ENCODE measurements at places on chromosomes 11 and 22. TPM values are rescaled to one million over a fixed set of nuclear protein-coding genes. Genes with fewer than 3 reads are reported as not detected.

- no peak for DNase-seq
These were observed 1.1 kb upstream of the VPS37C start for GRCh38 chr11:61162092-61162941.

GRCh38 chr11:8834379-8834778 is 76.6 kb upstream of the AKIP1 start:
- no peak for DNase-seq

GRCh38 chr11:30314625-30315024 is 8.3 kb upstream of the ARL14EP start:
- no peak for DNase-seq

GRCh38 chr22:46619830-46620501 is at the start of gene GRAMD4:
GRAMD4 (plus strand) TSS chr22:46620386; CDS start chr22:46626800, 6,414 bp downstream.
- no peak for DNase-seq

DNA sequence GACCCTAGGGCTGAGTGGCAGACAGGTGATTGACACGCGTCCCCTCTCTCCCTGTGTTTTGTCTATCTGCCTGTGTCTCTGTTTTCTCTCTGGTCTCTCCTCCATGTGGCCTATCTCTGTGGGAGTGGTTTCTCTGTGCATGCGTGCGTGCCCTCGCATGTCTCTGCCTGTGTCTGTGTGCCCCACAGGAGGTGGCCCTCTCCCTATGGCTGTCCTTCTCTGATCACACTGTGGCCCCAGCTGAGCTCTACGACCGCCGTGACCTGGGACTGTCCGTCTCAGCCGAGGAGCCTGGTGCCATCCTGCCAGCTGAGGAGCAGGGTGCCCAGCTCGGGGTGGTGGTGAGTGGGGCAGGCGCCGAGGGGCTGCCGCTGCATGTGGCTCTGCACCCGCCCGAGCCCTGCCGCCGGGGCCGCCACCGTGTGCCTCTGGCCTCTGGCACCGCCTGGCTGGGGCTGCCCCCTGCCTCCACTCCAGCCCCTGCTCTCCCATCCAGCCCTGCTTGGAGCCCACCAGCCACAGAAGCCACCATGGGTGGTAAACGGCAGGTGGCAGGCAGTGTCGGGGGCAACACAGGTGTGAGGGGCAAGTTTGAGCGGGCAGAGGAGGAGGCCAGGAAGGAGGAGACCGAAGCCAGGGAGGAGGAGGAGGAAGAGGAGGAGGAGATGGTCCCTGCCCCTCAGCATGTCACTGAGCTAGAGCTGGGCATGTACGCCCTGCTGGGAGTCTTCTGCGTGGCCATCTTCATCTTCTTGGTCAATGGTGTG is 11.6 kb downstream of the TMEM132A start:
- DNase-seq, result no peak

- no peak for DNase-seq
These were observed 51.7 kb upstream of the NUP160 start for GRCh38 chr11:47899801-47900200.

Gene SCGB1A1
- total RNA-seq, result not detected

GRCh38 chr11:66720899-66721470 is 8.0 kb downstream of the SPTBN2 start:
- no peak for DNase-seq

Gene CATSPERZ
- total RNA-seq, result not detected

GRCh38 chr11:36394056-36394455 is 98.0 kb downstream of the PRR5L start:
- DNase-seq, result no peak

Gene DBX1
- total RNA-seq, result not detected

DNA sequence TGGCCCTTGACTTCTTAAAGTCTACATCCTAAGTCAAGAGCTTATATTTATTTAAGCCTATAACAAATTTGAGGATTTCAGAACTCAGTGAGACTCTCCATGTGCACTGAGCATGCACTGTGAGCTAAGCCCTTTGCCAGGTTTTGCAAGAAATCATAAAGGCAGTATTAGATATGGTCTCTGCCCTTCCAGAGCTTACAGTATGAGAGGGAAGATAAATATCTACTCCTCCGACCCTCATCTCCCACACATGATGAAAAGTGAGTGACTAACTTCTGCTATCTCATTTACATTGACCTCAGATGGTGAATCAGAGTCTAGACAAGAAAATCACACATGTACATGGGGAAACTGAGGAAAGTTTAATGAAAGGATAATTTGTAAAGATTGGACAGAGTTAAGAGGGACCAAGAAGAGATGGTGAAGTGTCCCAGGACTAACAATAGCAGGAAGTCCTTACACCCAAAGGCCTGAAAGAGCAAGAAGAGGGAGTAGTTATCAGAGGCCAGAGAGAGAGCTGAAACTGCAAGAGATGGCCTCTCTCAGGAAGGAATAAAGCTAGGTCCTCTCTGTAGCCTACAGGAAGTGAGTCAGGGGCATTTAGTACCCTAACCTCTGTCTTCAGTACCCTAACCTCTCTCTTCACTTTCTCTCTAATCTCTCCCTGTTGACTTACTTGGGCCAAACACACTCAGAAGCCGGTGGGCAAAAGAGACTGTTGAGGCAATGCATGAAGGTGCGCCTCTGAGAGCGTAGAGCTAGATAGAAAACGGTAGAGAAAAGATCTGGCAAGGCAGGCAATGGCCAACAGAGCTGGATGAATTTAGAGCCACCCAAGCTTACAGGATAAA is 23.0 kb upstream of the BLID start:
- DNase-seq, result peak; percentile 28

Gene APOBEC3G
- 7.0 TPM for total RNA-seq

DNA sequence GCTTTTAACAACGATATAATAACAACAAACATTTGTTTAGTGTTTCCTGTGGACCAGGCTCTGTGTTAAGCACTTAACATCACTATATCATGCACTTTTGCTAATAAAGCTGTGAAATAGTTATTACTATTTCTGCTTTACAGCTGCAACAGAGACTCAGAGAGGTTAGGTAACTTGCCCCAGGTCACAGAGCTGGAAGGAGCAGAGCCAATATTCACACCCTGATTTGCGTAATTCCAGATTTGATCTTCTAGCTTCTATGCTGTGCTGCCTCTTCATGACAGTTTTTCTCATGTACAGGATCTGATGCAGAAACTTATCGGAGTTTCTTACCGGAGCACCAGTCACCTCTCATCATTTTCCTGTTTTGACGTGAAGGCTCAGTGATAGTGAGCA is 33.6 kb upstream of the EHF start:
- no peak for DNase-seq

- DNase-seq, result peak; percentile 23
These were observed 40.8 kb downstream of the TBC1D22A start for GRCh38 chr22:46803031-46803880.

Gene ARHGAP42
- 17.2 TPM for total RNA-seq

Gene FGF4
- total RNA-seq, result not detected

GRCh38 chr22:45842291-45842991 is 134.5 kb downstream of the WNT7B start:
- peak; percentile 52 for DNase-seq

GRCh38 chr11:91730057-91730456 is 494.6 kb upstream of the FAT3 start:
- DNase-seq, result no peak

- peak; percentile 16 for DNase-seq
These were observed 16.8 kb upstream of the IGLL5 start for GRCh38 chr22:22870577-22871404.

Gene SLC5A12
- not detected for total RNA-seq

DNA sequence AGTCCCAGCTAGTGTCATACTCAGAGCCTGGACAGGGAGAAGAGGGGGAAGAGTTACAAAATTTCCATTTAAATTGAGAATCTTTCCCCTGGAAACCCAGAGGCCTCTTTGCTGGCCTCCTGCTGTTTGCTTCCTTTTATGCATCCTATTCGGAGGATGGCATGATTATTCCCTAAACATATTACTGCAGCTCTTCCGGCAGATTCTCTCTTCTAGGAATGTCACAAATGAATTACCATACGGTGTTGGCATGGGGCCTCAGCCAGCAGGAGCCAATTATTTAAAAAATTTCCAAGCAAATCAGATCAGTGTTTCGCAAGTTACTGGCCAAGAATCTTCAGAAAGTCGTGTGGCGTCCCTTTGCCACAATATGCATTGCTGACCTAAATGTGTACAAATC is 326.7 kb upstream of the NCAM1 start:
- DNase-seq, result no peak

Gene TMEM126B
- 32.5 TPM for total RNA-seq

DNA sequence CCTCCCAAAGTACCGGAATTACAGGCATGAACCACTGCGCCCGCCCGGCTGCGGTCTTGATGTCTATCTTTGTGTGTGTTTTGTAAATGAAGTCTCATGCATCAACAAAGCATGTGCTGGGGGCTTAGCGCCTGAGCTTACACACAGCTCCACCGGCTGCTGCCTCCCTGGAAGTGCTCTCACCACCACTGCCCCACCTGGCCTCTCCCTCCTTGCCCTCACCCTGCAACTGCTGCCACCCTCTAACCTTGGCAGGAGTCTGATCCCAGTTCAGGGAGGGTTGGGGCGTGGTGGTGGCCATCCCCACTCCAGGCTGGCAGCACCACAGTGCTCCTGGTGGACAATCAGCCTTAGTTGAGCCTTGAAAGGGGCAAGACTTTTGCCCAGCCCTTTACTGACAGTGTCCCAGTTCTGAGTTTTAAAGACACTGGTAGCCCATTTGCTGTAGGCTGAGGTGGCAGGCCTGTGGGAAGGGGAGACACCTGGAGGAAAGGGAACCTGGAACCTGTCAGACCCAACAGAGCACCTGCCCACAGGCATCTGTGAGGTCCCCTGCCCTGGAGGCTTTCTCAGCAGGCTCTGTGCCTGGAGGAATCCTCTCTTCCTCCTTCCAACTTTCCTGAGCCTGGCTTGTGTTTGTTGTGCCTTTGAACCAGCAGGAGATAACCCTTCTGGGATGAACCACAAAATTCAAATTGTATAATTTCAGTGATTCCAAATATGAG is 42.4 kb upstream of the WEE1 start:
- DNase-seq, result no peak

DNA sequence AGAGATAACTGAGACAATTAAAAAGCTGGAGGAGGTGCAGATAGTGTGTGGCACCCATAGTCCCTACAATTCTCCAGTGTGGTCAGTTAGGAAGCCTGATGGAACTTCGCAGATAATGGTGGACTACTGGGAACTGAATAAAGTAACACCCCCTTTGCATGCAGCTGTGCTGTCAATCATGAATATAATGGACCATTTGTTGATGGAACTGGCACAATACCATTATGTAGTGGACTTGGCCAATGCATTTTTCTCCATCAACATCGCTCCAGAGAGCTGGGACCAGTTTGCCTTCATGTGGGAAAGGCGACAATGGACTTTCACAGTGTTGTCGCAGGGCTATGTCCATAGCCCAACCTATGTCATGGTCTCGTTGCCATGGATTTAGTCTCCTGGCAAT is 324.2 kb downstream of the TMEM135 start:
- DNase-seq, result no peak

Gene IL18
- 1.2 TPM for total RNA-seq

DNA sequence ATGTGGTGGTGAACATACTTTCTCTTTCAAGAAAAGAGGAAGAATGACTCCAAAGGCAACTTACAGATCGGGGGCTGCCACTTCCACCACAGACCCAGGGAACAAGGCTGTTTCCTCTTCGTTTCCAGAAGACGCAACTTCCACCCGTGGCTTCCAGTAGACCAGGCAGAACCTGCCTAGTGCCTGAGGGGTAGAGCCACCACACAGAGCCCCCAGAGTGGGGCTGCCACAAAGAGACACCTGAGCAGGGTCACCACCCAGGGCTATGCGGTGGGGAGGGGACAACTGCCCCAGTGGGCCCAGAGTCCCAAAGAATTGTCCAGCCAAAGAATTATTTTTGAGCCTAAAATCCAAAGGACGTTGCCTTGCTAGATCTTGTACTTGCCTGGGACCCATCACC is 16.7 kb upstream of the PHF21B start:
- no peak for DNase-seq

DNA sequence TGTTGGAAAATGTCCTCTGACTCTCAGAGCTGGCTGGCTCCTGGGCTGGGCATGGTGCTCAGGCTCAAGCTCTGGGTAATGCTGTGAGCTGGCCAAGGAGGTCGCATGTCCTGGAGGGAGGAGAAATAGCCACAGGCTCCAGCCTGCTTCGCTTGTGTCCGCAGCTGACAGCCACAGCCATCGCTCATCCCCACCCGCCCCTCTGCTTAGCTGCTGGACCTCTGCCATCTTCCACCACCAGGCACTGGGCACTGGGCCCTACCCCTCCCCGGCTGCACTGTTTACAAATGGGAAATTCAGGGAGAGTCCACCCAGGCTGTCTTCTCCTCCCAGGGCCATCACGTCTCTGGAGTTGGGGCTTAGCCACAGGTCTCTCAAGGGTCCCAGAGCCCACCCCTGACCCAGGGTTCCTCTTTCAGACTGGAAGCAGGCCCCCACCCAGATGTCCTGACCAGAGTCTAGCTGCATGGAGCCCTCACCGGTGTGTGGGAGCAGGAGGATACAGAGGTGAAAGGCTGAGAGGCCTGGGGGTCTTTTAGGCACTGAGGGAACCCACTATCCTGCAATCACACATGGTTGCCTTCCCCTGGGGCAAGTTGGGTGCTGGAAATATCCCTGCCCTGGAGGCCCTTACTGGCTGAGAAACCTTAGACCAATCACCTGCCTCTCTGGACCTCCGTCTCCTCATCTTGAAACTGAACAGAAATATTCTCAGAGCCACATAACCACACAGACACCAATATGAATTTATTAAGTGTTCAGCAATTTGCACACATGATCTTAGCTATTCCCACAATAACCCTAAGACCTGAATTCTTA is 62.7 kb downstream of the CD82 start:
- peak; percentile 59 for DNase-seq

Gene OR9I1
- not detected for total RNA-seq

DNA sequence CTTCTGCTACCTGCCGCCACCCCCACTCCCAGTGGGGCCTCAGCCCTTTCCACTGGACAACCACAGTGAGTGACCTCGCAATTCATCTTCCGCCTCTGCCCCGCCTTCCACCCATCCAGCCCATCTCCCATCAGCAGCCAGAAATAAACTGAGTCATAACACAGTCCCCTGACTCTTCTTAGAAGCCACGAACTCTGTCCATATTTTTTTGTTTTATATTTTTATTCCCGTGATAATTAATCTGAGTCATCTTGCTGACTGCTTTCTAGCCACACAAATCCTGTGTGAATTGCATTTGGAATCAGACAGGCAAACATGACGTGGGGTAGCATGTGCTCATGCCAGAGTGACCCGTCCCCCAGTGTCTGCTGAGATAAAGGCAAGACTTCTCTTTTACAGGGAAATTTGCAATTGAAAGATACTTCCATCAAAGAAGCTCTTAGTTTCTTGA is 7.0 kb downstream of the FADD start:
- DNase-seq, result no peak

DNA sequence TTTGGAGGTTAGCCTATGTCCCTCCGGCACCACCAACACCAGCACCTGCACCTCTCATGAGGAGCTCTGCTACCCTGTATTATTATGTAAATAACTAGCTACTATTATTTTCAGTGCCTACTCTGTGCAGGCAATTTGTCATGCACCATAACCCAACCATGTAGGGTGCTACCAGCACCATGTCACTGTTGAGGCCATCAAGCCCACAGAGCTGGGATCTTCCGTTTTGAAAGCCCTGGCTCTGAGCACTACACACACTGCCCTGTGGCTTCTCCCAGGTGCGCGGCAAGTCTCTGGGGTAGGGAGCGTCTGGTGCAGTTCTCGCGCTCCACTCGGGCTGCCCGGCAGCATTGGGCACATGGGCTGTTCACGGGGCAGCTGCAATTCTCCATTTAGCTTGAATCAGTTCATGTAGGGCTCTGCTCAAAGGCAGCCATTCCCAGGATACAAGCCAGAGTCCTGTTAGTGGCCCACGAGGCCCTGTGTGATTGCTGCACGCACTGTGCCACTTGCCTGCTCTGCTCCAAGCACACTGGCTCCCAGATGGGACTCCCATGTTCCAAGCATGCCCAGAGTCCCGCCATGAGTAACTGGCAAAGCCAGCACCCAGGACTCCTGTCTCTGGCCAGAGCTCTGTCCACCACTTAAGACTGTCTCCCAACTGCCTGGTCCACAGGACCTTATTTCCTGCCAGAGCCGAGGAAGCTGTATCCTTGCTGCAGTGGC is 42.5 kb upstream of the CDON start:
- DNase-seq, result no peak
